ENCODE measurements at places on chromosomes 12 and 14.

GRCh38 chr12:53204351-53204750 lies 2.7 kb downstream of the ITGB7 start:
- DNase-seq, result no peak

DNA sequence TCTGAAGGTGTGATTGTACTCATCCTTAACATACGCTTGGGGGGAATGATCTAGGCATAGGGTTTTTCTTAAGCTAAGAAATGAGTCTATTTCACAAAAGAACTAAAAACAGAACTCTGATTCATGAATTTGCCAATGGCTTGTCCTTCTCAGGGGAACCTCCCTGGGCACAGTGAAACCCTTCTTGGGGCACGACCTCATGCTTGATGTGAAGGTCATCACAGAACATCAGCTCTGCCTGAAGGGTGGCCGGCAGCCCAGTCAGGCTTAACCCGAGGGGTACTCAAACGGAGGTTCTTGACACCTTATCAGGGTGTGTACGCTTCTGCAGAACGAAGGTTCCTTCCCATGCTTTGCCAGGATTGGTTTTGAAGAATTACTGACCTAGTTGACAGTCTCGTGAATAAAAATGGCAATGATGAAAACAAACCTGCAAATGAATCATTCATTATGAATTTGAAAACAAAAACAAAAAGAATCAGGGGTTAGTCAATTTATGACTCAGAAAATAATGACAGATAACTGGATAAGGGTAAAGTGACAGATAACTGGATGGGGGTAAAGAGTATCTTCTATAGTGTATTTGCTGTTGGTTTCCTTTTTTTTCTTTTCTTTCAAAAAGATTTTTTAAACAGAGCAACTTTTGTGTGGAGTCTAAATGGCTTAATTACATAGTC lies 86.4 kb downstream of the GALNT8 start:
- no peak for DNase-seq

DNA sequence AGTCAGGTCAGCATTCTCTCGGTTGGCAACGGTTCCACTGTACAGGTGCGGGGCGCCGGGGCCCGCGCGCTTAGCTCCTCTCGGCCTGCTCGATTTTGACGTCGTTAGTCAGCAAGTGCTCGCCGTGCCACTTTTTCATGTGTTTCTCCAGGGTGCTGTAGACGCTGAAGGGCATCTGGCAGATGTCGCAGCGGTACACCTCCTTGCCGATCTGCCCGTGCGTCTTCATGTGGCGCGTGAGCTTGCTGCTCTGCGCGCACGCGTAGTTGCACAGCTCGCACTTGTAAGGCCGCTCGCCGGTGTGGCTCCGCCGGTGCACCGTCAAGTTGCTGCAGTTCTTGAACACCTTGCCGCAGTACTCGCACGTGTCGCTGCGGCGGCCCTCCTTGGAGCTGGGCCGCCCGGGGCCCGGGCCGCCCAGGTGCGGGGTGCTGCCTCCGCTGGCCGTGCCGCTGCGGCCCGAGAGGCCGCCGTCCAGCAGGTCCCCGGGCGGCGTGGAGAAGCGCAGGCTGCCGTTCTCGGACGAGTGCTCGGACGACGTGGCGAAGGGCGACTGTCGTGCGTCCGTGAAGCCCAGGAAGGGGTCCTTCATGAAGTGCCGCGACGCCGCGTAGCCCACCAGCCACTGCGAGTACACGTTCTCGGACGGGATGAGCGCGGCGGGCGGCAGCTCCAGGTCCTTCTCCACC lies 97.8 kb downstream of the BCL11B start:
- DNase-seq, result no peak

DNA sequence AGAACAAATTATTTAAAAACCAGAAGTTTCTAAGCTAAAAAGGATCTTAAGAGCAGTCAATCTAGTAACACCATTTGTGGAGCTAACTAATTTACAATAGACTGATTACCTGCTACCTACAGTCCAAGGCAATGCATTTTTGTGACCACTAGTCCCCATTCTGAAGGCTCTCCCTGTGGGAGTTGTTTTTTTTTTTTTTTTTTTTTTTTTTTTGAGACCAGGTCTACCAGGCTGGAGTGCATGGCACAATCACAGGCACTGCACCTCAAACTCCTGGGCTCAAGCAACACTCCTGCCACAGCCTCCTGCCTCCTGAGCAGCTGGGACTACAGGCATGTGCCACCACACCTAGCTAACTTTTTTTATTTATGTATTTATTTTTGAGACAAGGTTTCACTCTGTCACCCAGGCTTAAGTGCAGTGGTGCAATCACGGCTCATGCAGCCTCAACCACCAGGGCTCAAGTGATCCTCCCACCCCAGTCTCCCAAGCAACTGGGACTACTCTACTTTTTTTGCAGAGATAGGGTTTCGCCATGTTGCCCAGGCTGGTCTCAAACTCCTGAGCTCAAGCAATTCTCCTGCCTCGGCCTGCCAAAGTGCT lies 3.9 kb downstream of the GNPTAB start:
- no peak for DNase-seq

DNA sequence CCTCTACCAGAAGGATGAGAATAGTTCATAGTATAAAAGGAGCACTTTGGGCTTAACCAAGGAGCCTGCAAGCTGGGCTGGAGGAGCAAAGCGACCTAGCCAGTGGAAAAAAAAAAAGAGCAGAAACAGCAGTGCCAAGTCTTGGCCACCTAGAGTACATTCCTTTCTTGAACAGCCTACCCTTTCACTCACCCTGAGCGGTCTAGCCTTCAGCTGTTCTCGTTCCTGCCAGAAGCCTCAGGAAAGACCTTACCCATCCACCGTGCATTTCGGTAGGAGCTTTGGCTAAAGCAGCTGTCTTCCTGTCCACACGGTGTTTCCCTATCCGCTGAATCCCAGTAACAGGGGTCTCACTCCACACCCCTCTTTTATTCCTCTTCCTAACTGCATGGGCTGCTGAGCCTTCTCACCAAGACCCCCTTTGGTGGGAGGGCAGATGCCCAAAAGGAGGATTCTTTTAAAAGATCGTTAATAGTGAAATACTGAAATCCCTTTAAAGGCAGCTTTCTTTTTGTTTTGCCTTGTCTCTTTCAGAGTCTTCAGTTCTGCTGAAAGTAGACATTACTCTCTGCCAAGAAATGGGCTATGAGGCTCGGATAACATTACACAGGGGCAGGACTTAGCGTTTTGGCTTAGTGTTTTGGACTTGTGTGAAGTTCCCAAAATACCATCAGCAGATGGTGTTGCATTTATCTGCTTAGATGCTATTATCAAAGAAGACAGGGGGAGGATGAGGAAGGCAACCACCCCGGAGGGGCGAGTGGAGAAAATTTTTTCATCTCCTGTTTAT lies 88.5 kb upstream of the METAP2 start:
- peak; percentile 30 for DNase-seq

DNA sequence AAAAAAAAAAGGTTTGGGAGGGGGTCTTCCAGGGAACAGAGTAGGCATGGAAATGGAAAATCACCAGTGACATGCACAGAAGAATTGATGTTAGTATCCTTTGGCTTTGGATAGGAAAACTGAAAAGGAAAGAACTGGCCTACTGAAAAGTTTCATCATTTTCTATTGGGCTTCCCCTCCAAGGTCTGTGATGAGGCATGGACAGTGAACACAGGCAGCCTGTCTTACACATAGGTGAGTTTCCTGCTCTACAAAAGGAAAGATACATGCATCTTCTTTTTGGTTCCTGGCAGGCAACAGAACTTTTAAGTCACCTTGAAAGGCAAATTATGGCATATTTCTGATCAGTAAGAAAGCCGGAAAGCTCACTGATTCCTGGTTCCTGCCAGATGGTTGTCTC lies 5.8 kb downstream of the BMAL2 start:
- DNase-seq, result no peak

DNA sequence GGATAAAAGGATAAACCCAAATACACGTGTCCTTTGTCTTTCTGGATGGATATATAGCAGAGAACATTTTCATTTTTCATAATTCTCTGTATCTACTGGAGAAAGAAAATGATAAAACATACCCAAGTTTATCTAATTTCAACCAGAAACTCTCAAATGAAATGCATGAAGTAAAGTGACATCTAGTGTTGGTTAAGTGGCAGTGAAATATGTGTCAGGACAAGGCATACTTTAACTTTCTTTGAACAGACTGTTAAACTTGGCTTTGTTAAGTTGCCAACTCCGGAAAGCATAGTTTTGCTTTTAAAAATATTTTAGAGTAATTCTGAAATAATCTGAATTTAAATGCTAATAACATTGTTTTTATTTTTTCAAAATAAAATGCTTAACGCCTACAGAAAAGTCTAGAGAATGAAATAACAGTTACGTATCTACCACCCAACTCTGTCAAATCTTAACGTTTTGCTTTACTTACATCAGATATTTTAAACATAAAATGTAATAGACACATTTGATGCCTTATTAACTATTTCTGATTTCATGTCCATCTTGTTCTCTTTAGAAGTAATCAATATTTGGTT lies 25.2 kb upstream of the NTN4 start:
- DNase-seq, result peak; percentile 21

DNA sequence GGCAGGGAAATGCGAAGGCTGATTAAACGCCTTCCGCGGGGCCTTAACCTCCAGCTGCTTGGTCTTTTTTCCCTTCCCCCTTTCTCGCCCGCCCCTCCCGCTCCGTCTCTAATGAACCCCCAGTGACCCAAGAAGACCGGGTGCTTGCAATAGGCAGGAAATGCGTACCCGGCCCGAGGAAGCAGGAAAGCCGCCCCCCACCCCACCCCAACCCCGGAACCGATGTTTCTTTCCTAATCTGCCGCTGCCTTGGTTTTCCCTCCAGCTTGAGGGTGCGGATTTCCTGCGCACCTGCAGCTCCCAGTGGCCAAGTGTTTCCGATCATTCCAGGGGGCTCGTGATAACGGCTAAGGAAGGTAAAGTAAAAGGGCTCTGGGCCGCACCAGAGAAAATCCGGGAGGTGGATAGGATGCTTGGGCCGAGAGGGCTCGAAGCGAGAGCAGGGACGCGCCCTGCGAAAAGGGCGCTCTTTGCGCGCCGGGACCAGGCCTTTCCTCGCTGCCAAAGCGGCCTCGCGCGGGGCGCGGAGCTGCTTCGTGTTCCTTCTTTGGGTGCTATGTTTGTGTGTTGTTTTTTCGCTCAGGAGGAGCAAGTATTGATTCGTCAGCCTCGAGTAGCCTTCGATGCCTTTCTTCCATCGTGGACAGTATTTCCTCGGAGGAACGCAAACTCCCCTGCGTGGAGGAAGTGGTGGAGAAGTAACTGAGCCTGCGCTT lies 983 bp downstream of the MYF6 start:
- DNase-seq, result peak; percentile 14

- peak; percentile 64 for DNase-seq
Measured at GRCh38 chr12:49873361-49873934, 30.3 kb downstream of the FAIM2 start.

DNA sequence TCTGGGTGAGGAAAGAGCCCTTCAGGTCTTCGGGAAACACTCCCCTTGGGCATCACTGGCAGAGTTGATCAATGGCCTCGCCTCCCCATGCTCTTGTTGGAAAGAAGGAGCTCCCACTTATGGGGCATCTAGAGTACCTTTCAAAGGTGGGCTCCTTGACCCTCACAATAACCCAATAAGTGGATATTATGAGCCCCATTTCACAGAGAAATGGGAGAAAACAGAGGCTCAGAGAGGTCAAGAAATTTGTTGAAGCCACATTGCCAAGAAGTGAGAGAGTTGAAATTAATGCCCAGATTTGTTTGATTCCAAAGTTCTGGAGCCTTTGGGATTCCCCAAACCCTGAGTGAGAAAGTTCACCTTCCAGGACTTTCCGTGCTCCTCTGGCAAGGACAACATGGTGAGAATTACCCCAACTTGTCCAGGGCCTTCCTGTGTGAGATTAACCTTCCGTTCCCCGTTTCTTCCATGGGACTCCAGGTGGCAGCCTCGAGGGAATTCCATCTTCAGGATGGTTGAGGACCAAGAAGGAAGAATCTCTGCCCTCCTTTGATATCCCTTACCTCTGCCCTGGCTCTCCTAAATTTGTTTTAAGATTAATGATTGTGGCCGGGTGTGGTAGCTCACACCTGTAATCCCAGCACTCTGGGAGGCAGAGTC lies 7.5 kb upstream of the CHD4 start:
- DNase-seq, result no peak

GRCh38 chr14:41824441-41824840 lies 217.8 kb downstream of the LRFN5 start:
- no peak for DNase-seq

DNA sequence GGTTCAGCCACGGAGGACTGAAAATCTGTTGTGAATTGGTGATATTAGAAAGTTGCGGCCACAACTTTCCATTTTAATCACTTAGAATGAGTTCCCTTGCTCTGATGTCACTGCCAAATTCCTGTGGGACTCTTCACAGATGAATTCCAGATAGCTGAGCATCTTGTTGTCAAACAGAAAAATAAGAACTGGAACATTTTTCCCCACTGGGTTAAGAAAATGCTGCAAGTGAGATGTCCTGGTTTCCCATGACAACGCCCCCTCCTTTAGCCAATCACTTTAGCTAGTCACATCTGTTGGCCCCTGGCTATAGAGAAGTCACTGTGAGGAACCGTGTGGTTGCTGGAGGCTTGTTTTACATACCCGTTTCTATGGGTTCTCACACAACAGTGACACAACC lies 135.9 kb downstream of the KTN1 start:
- peak; percentile 90 for DNase-seq

DNA sequence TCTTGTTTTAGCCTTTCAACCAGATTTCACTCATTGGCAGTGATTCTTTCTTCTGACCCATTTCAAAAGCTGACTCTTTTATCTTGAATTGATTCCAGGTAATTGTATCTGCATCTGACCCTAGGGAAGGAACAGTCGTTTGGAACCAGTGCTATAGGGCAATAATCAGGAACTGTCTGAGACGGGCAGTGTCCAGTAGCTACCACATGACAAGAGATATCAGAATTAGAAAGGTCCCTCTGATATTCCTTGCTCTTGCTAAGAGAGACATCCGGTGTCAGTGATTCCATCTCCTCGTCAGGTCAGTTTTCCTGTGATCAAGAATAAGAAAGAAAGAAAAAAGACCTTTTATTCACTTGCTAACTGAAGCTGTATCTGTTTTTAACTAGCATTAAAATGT lies 47.8 kb upstream of the PDE3A start:
- DNase-seq, result no peak

GRCh38 chr14:35416108-35416750 lies 11.7 kb upstream of the NFKBIA start:
- DNase-seq, result no peak

- DNase-seq, result no peak
Measured at GRCh38 chr14:64508215-64508776, 3.7 kb downstream of the ZBTB1 start.

GRCh38 chr14:93082576-93083001 lies 33.1 kb downstream of the ITPK1 start:
- DNase-seq, result no peak

DNA sequence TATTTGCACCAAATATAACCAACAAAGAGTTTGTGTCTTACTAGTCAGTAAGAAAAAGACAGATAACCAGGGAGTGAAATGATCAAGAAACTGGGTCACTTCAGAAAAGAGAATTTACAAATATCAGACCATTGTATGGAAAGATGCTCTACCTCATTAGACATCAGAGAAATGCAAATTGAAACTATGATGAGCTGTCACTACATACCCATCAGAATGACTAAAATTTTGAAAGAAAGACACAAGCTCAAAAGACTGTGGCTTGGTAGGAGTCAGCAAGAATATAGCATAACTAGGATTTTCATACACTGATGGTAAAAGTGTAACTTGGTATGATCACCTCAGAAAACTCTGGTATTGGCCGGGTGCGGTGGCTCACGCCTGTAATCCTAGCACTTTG lies 247.2 kb downstream of the BMP4 start:
- no peak for DNase-seq

Data from astrocyte (in vitro differentiated cells and primary cell).